ENCODE measurements at places on chromosomes 13 and 19.

- DNase-seq = no peak
These were observed 17.6 kb downstream of the PPP1R12C start for GRCh38 chr19:55099557-55100506.

- no peak for DNase-seq
These were observed 5.5 kb downstream of the ARRDC5 start for GRCh38 chr19:4897146-4897545.

DNA sequence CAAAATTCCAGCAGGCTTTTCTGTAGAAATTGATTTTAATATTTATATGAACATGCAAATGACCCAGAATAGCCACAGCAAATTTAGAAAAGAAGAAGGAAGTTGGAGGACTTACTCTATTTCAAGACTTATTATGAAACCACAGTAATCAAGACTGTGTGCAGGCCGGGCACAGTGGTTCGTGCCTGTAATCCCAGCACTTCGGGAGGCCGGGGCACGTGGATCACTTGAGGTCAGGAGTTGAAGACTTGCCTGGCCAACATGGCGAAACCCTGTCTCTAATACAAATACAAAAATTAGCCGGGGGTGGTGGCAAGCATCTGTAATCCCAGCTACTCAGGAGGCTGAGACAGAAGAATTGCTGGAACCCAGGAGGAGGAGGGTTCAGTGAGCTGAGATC is 6.0 kb upstream of the FFAR2 start:
- no peak for DNase-seq

DNA sequence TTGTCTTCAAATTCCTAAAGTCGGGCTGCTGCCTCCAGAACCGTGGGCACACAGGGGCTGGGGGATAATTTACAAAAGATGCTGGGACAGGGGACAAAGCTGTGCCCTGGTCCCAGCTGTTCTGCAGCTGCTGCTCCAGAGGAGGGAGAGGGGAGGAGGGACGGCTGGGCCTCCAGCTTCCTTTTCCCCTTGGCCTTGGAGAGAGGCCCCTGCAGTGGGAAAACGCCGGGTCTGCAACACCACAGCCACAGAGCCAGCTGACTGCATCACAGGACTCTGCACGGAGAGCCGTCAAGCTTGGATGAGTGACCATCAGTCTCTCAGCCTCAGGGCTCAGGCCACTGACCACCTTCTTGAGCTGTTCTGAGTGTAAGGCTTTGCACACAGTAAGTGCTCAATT is 6.1 kb downstream of the DOCK6 start:
- no peak for DNase-seq

- no peak for DNase-seq
These were observed 435.9 kb upstream of the SGCG start for GRCh38 chr13:22744688-22745452.

DNA sequence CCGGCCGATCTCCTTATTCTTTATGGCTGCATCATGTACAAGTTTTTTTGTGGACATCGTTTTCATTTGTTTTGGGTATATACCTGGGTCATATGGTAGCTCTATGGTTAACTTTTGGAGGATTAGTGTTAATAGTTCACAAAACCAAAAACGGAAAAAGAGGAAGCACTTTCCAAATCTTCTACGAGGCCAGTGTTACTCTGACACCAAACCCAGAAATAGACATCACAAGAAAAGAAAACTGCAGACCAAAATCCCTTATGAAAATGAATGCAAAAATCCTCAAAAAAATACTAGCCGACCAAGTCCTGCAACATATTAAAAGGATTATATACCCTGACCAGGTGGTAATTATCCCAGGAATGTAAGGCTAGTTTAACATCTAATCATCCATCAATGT is 29.8 kb downstream of the ADGRE2 start:
- DNase-seq = no peak

- DNase-seq = no peak
These were observed 5.9 kb upstream of the ZNF551 start for GRCh38 chr19:57675881-57676280.

GRCh38 chr19:4130744-4131438 is 7.0 kb upstream of the MAP2K2 start:
- DNase-seq = no peak

DNA sequence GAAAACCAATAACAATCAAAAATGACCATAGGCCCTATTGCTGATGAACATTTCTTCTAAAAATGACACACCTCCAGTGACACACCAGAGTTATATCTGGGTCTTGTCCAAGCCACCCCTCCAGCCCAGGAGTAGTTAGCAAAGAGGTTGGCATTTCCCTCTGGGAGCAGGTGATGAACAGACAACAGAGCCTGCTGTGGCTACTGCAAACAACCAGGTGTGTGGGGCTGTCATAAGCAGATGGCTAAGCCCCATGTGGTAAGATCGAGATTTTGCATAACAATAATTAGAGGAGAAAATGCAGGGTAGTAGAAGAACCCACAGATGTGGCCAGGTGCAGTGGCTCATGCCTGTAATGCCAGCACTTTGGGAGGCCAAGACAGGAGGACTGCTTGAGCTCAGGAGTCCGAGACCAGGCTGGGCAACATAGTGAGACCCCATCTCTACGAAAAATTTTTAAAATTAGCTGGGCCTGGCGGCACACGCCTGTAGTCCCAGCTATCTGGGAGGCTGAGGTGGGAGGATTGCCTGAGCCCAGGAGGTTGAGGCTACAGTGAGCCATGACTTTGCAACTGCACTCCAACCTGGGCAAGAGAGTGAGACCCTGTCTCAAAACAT is 5.0 kb downstream of the XRCC1 start:
- no peak for DNase-seq

DNA sequence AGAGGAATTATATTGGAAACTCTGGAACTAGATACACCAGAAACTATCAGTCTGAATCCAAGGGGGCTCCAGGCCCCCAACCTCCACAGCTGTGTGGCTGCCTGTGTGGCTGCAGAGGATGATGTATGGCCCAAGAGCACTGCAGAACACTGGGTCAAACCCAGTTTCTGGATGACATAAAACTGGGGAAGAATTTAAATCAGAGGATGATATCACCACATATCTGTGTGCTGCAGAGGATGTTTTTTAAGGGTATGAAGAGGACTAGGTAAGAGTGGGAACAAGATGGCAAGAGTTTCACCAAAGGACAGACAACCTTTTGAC is 226.4 kb downstream of the SUCLA2 start:
- no peak for DNase-seq

DNA sequence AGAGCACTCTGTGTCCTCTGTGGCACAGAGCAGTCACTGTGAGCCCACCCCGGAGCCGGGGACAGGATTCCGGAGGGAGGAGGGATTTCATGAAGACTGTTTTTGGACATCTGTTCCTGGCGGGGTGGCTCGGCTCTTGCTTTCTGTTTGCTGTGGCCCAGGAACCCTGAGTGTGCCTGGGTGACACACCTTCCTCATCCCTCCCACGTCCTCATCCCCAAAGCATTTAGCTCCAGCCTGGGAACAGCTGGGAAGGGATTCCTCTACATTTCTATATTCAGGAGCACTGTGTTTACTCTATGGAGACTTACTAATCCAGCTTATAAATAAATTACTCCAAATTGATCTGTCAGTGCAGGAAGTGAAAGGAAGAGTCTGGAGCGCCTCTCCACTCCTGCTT is 97.8 kb upstream of the UBL3 start:
- no peak for DNase-seq

GRCh38 chr19:54949412-54949811 is 2.1 kb upstream of the NLRP7 start:
- DNase-seq = no peak

DNA sequence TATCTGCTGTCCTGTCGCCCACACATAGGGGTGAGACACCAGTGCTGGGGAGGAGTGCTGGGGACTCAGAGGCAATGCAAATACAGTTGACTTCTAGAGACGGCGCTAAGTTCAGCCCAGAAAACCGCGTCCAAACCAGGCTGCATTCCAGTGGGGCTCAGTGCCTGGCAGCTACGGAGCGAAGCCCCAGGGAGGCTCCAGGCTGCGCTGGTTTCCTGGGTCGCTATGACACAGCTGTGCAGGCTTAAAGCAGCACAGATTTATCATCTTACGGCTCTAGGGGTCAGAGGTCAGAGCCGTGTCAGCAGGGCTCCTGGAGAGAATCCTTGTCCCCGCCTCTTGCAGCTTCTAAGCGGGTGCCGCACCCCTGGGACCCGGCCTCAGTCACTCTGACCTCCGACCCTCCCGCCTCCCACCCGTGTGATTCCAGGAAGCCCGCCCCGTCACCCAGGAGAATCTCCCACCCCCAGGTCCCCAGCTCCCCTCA is 61.6 kb downstream of the ANKRD10 start:
- no peak for DNase-seq

DNA sequence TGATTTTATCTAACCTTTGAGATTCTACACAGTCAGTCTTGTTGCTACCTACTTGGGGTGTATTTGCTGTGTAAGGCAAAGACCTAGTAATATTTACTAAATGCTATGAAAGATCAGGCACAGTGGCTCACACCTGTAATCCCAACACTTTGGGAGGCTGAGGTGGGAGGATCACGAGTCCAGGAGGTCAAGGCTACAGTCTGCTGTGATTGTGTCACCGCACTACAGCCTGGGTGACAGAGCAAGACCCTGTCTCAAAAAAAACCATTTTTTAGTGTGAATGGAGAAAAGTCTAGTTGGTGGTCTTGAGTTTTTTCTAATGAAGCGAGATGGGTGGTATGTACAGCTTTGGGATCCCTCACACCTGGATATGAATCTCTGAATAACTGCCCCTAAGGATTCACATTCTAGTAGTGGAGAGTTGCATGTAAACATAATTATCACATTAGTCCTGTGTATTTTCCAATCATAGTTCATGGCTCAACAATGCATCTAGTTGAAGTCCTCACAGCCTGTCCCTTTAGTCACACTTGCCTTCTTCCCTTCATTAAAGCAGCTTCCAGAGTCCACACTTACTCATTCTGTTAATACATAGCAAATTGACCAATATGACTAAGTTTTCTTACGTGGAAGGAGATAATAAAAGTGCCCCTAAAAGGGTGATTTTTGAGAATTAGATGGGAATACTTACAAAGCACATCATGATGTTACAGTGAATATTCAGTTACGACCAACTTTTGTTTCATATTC is 7.5 kb downstream of the RPL21 start:
- no peak for DNase-seq

GRCh38 chr19:12346896-12347295 is 13.5 kb upstream of the ZNF563 start:
- no peak for DNase-seq

DNA sequence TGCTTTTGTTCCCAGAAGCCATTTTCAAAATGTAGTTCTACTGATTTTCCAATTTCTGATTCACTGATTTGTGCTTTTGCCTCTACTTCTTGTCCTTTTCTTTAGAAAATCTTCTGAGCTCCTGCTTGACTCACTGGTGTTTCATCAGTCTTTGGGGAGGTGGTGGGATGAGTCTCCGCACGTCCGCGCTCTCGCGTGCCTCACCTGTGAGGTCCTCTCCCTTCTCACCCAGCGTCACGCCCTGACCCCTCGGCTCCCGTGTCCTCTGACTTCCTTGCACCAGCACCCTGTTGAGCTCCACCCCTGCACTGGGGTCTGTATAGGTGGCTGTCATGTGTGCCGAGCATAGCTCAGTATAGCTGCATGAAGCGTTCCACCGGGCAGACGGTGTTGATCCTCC is 52.7 kb upstream of the MCF2L start:
- DNase-seq = no peak

GRCh38 chr19:48613024-48613851 is 1.6 kb downstream of the FAM83E start:
- DNase-seq = no peak

DNA sequence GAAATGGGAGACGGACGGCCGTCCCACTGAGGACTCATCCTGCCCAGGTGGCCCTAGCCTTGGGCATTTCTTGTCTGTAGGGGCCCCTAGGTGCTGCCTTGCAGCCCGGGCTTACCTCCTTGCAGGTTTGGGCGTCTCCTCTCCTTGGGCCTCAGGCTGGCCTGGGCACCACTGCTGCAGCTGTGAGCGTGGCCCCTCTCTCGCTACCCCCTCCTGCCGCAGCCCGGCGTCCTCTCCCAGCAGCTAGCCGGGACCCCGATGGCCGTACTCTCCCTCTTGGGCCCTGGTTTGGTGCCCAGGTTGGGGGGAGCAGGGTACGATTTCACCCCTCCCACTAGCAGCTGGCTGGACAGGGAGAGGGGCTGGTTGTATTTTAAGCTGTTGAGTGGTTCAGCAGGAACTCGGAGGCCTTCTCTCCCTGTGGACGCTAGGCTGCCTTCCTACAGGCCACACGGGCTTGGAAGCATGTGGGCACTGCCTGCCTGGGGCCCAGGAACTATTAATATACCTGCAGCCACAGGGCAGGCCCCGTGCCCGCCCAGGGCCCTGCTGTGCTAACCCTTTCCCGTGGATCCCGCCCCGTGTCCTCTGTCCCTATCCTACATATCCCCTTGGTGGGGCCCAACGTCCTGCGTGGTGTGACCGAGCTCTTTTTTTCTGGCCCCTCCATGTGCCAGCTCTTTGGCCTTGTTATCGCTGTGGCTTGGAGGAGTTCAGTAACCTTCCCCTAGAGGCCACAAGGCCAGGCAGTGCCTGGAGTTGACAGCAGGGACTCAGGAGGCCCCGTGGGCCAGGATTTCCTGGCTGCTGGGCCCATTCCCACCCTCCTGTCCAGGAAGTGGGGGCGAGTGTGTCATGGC is 11.7 kb downstream of the NDUFB7 start:
- no peak for DNase-seq

DNA sequence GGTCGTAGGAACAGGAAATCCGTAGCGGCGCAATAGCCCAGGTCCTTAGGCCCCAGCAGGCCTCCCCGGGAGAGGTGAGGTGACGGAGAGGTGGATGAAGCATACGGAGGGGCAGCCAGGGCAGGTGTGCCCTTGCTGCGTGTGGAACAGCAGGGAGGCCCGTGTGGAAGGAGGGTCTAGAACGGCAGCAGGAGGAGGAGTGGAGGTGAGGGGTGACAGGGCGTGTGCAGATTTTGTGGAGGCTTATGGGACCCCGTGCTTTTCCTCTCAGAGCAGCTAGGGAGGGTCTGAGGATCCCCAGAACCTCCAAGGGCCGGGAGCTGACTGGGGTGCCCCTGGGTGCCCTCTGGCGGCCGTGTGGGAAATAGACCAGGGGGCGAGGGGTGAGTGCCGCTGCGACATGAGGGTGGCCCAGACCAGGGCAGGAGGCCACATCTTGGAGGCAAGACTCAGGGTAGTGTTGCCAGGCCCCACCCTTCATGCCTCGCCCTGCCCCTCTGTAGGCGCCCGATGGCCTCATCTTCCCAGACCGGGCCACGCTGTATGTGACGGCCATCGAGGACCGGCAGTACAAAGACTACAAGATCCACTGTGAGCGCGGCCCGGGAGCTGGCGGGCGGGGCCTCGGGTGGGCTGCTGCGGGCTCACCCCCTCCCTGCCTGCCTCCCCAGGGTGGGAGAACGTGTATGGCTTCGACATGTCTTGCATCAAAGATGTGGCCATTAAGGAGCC is 5.0 kb upstream of the ADM5 start:
- DNase-seq = no peak

GRCh38 chr19:5436106-5436947 is 18.9 kb upstream of the ZNRF4 start:
- no peak for DNase-seq

- DNase-seq = no peak
These were observed 365.0 kb upstream of the NBEA start for GRCh38 chr13:34577051-34577450.

- DNase-seq = no peak
These were observed 717.9 kb downstream of the UQCRFS1 start for GRCh38 chr19:28495046-28495445.

- DNase-seq = no peak
These were observed 953 bp downstream of the DZIP1 start for GRCh38 chr13:95643571-95643935.

GRCh38 chr19:18985257-18985656 is 44.2 kb upstream of the HOMER3 start:
- no peak for DNase-seq

- no peak for DNase-seq
These were observed 86.1 kb downstream of the TEX26 start for GRCh38 chr13:31018511-31018910.

- DNase-seq = peak; percentile 56
These were observed 6.9 kb downstream of the IL4I1 start for GRCh38 chr19:49889687-49890348.
